Erythroblast (primary cell): ENCODE measurements at places on chromosomes 7 and 10.

- no peak for DNase-seq
Measured at GRCh38 chr7:7491044-7491443, 44.6 kb downstream of the COL28A1 start.

DNA sequence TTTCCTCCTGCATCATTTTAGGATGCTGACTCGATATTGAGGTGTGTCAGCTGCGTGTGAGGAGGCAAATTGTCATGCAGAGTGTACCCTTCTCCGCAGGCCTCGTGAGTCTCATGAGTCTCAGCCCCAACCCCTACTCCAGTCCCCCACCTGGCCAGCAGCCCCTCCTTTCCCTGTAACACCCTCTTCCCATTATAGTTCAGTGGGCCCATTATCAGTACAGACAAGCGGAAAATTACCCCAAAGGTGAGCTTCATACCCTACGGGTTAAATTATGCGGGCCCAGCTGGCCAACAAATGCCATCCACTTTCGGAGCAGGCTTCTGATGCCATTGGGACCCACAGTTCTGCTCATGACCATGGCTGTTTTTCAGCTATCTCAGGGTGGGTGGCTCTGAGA lies 25.2 kb downstream of the SFTPD start:
- DNase-seq: no peak

DNA sequence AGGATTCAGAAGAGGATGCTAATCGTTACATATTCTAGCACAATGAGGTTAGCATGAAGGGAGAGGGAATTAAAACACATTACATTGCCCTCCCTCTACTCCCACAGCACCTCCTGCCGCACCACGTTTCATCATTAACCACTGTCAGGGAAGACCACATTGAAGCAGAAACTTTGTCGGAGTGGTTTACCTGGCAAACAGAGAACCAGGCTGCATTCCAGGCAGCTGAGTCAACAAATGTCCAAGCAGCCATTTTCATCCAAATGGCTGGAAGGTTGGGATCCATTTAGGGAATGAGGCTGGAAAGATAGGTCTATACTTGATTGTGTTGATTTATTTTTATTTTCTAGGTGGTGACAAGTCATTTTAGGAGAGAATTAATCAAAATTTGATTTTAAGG lies 273.6 kb downstream of the DYNC1I1 start:
- DNase-seq: no peak

GRCh38 chr10:132257271-132257670 lies 50.5 kb downstream of the STK32C start:
- no peak for DNase-seq

DNA sequence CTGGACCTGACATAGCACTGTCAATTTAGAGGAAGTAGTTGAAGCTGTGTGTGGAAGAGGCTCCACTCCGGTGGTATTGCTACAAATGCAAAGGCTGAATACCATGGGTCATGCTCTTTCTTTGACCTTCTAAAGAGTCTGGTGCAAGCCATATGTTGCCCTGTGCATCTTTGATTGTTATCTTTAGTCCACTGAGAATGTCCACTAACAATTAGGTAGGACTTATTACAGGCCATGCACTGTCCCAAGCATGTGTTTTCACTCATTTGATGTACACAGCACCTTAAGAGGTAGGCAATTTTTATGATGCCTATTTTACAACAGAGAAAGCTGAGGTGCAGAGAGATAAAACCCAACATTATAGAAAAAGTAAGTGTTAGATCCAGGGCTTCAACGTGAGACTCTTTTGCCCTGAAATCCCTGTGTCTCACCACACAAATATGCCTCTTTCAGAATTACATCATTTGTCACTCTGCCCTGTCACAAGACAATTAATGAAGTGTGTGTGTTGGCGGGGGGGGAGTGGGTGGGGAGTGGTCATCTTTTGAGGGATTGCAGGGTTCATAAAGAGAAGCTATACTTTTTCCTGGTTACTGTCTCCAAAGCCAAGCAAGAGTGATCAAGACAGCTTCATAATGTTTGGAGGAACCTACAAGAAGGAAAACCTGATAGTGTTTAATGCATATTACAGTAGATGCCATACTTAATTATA lies 637.6 kb upstream of the IGFBP3 start:
- DNase-seq: no peak
